Activated CD8-positive, alpha-beta T cell treated with anti-CD3 and anti-CD28 coated beads, Interleukin-2, amount 10 ng/mL, durations not matched to agents 7 days and 5 days (primary cell): ENCODE measurements at places on chromosomes 3 and 15. TPM values are rescaled to one million over a fixed set of nuclear protein-coding genes. Genes with fewer than 3 reads are reported as not detected.

Gene CYP1A1
- 4.7 TPM for total RNA-seq

Gene PLD1
- 0.29 TPM for total RNA-seq

Gene CPLX3
- not detected for total RNA-seq

Gene ALDH1L1
- total RNA-seq = not detected

DNA sequence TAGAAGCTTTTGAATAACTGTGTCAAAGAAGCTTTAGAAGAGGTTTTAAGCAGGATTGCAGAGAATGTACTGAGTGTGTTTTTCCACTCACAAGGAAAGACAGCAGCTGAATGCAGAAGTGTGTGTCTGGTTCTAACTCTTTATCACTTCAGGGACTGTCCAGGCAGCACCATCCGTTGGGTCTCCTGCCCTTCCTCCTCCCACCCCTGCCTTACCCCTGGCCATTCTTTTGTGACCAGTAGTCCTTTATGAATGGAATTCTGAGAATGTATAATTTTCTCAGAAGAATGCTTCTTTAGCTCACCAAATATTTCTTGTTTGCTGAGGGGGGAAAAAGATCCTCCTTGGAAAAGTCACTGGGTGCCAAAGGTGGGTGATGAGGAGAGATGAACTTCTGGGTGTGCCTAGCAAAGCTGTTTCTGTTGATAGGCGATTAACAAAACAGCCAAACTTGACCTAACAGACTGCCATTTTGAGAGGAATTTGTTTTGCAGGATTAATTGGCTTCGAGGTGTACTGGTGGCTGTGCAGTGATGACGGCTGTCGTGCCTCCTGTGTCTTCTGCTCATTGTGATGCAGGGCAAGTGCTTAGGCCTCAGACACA lies 70.9 kb downstream of the IGF1R start:
- H3K4me3 ChIP-seq = no peak overlapping the region
- DNase-seq = no peak
- H3K4me1 ChIP-seq = peaks cover 42% of the 10 kb centered on the region
- H3K27ac ChIP-seq = no peak overlapping the region
- no peaks in the 10 kb centered on the region for H3K36me3 ChIP-seq
- H3K27me3 ChIP-seq = no peaks in the 10 kb centered on the region

DNA sequence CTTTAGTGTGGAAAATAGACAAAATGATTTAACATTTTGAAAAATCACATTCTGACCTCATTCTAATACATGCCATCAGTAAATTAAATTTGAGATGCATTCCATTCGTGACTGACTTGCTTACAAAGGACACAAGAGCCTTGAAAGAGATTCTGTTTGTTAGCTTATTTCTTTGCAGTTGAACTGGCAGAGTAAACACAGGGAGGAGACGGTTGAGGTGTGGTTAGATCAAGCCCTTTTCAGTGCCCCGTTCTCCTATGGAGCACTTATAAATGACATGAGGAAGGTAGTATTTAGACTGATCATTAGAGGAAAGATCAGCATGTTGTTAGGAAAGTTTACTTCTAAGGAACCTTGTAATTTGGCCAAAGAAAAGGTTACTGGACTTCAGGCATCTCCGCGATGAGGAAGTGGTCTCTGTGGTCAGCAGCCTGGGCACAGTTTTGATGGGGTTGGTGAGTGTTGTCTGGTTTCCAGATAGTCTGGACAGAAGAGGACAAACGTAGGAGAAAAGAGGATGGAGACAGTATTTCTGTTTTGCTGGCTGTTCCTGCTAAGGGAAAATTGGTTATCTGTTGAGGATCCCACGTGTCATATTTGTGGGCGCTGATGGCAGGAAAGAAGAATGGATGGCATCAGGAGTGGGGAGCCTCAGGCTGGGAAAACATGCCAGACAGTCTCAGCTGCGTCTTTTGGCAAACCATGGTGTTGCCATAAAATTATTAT lies 328.9 kb upstream of the TBL1XR1 start:
- H3K4me1 ChIP-seq = peaks cover 15% of the 10 kb centered on the region
- no peak overlapping the region for H3K4me3 ChIP-seq
- no peaks in the 10 kb centered on the region for H3K36me3 ChIP-seq
- no peak overlapping the region for H3K27ac ChIP-seq
- H3K27me3 ChIP-seq = no peaks in the 10 kb centered on the region

DNA sequence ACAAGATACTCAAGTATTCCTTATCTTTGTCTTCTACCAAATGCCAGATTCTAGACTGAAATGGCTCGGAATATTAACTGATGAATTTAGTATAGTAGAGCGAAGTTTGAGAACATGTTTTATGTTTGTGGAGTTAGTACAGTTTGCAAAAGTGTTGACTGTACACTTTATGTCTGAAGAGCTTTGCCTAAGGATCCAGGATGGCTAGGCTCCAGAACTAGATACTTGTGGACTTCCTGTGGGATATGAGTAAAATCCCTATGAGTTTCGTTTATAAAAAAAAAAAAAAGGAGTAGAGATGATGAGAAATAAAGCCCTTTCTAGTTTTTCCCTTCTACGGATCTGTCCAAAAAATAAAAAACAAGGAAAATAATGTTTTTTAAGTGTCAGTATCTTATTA lies 96.7 kb downstream of the TP63 start:
- no peaks in the 10 kb centered on the region for H3K27me3 ChIP-seq
- H3K27ac ChIP-seq = no peak overlapping the region
- no peak for DNase-seq
- H3K4me3 ChIP-seq = no peak overlapping the region
- no peaks in the 10 kb centered on the region for H3K36me3 ChIP-seq
- H3K4me1 ChIP-seq = no peaks in the 10 kb centered on the region

DNA sequence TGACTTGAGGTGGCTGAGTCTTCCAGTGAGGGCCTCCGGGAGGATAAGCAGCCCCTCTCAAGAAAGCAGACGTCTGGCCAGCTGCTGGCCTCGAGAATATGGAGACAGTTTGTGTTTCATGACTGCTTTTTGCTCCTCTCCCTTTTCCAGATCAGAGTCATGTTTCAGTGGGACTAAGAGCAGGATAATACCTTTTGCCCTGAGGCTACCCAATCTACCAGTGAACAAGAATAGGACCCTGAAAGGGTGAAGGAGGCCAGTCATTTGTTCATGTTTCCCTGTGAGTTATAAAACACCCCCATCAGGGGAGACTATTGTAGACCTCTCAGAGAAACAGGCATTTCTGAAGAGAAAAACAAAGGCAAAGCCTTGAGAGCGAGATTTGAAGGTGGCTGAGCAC lies 137.4 kb downstream of the RYR3 start:
- no peak overlapping the region for H3K27ac ChIP-seq
- H3K27me3 ChIP-seq = peaks cover 5% of the 10 kb centered on the region
- no peaks in the 10 kb centered on the region for H3K36me3 ChIP-seq
- no peak overlapping the region for H3K4me3 ChIP-seq
- no peak for DNase-seq
- no peaks in the 10 kb centered on the region for H3K4me1 ChIP-seq

DNA sequence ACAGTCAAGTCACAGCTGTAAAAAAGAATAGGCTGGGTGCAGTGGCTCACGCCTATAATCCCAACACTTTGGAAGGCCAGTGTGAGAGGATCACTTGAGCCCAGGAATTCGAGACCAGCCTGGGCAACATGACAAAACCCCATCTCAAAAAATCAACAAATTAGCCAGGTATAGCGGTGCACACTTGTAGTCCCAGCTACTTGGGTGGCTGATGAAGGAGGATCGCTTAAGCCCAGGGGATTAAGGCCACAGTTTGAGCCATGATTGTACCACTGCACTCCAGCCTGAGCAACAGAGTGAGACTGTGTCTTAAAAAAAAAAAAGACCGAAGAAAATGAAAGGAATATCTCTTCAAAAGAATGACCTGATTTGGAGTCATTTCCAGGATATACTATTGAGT lies 6.6 kb downstream of the HERC1 start:
- H3K27ac ChIP-seq = no peak overlapping the region
- H3K27me3 ChIP-seq = no peaks in the 10 kb centered on the region
- H3K4me1 ChIP-seq = peaks cover 49% of the 10 kb centered on the region
- H3K36me3 ChIP-seq = peaks cover 2% of the 10 kb centered on the region

GRCh38 chr15:35911052-35911777 lies 365.2 kb upstream of the DPH6 start:
- no peak for DNase-seq
- H3K4me3 ChIP-seq = no peak overlapping the region
- no peak overlapping the region for H3K27ac ChIP-seq
- H3K27me3 ChIP-seq = no peaks in the 10 kb centered on the region
- H3K36me3 ChIP-seq = no peaks in the 10 kb centered on the region
- no peaks in the 10 kb centered on the region for H3K4me1 ChIP-seq

GRCh38 chr15:77542491-77543001 lies 90.2 kb downstream of the LINGO1 start:
- H3K27me3 ChIP-seq = no peaks in the 10 kb centered on the region
- DNase-seq = no peak
- peak overlapping the region; percentile 77 for H3K4me3 ChIP-seq
- H3K4me1 ChIP-seq = peaks cover 11% of the 10 kb centered on the region
- H3K36me3 ChIP-seq = no peaks in the 10 kb centered on the region
- no peak overlapping the region for H3K27ac ChIP-seq

- no peaks in the 10 kb centered on the region for H3K4me1 ChIP-seq
- no peak overlapping the region for H3K27ac ChIP-seq
- DNase-seq = no peak
- H3K36me3 ChIP-seq = no peaks in the 10 kb centered on the region
- H3K4me3 ChIP-seq = no peak overlapping the region
Observed at GRCh38 chr3:184750349-184751083, 38.7 kb upstream of the MAGEF1 start.

- H3K27me3 ChIP-seq = peaks cover 3% of the 10 kb centered on the region
- no peaks in the 10 kb centered on the region for H3K36me3 ChIP-seq
- H3K27ac ChIP-seq = no peak overlapping the region
- no peak overlapping the region for H3K4me3 ChIP-seq
- H3K4me1 ChIP-seq = no peaks in the 10 kb centered on the region
- no peak for DNase-seq
Observed at GRCh38 chr3:31748281-31748932, 215.7 kb downstream of the STT3B start.

GRCh38 chr3:79085171-79085570 lies 682.6 kb downstream of the ROBO1 start:
- no peaks in the 10 kb centered on the region for H3K4me1 ChIP-seq
- H3K27ac ChIP-seq = no peak overlapping the region
- H3K4me3 ChIP-seq = no peak overlapping the region

DNA sequence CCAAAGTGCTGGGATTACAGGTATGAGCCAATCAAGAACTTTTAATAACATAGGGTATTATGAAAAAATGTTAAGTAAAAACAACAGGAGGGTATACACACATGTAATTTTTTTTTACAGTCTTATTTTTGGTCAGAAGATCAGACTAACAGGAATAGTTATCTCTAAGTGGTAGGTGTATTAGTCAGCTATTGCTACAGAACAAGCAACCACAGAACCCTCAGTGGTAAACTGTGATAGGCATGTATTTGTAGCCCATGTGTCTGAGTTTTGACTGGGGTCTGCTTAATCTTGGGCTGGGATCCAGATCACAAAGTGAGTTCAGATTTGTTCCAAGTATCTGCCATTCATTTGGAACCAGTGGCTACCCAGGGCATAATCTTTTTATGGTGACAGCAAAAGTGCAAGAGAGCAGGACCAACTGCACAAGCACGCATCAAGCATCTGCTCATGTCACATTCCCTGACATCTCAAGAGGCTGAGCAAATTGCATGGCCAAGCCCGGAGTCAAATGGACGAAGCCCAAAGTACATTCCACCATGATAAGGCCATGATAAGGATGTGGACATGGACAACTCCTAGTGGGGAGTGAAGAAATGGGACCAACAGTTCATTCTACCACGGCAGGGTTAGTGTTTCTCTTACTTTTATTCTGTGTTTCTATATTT lies 3.0 kb upstream of the IL5RA start:
- H3K4me3 ChIP-seq = no peak overlapping the region
- peaks cover 10% of the 10 kb centered on the region for H3K27me3 ChIP-seq
- no peak overlapping the region for H3K27ac ChIP-seq
- no peaks in the 10 kb centered on the region for H3K36me3 ChIP-seq
- DNase-seq = no peak

DNA sequence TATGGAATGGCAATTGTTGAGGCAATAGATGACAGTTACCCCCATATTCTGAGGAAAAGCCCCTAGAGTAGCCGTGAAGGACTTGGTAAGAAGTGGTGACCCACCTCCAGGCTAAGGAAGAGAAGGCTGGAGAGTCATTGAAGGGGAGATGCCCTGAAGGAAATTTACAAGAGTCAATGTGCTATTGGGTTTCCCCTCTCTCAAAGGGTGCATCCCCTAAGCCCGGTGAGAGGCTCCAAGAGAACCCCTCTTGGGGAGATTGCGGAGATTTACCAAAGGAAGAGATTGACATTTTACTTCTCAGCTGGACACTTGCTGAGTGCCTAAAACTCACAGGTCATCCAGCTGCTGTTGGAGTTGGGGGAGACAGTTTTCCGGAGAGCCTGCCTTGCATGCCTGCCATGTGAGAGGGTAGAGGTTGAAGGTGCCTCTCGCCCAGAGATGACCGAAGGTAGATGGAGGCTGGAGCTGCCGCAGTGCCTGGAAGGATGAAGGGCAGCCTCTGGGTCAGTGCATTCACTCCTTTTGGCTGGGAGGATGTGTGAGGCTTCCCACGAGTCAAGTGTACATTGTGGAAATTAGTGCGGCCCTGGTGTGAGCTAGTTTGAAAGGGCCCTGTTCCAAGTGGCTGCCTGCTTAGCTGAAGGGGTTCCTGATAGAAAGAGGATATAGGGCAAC lies 30.7 kb downstream of the MESD start:
- DNase-seq = no peak
- no peak overlapping the region for H3K4me3 ChIP-seq
- H3K27ac ChIP-seq = no peak overlapping the region
- H3K4me1 ChIP-seq = peaks cover 16% of the 10 kb centered on the region

- no peak overlapping the region for H3K4me3 ChIP-seq
- H3K4me1 ChIP-seq = peaks cover 9% of the 10 kb centered on the region
- peaks cover 2% of the 10 kb centered on the region for H3K36me3 ChIP-seq
- no peak overlapping the region for H3K27ac ChIP-seq
Observed at GRCh38 chr3:161217496-161217895, 3.6 kb upstream of the NMD3 start.

GRCh38 chr15:52667597-52667996 lies 11.6 kb downstream of the ATOSA start:
- no peak for DNase-seq
- no peak overlapping the region for H3K4me3 ChIP-seq
- H3K27me3 ChIP-seq = no peaks in the 10 kb centered on the region
- H3K36me3 ChIP-seq = peaks cover 53% of the 10 kb centered on the region

DNA sequence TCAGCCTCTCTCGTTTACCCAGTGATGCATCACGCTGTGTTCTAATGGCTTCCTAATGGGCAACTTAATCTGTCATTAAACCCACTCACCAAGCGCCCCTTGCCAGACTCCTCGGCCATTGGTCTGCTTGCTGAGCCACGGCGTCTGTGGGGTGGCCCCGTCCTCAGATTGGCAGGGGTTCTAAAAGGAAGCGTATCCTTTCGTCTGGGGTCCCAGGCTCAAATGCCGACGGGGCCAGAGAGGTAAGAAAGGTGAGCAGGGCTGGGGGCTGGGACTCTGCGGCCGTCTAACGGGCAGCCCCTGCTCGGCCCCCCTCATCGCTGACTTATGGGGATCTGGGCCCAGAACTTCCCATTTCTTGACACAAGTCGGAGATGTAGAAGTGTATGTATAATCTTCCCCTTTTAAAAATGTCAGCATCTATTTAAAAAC lies 315.1 kb upstream of the PROK2 start:
- H3K4me3 ChIP-seq = peak overlapping the region; percentile 71
- no peaks in the 10 kb centered on the region for H3K36me3 ChIP-seq
- H3K4me1 ChIP-seq = peaks cover 27% of the 10 kb centered on the region
- DNase-seq = no peak
- H3K27ac ChIP-seq = peak overlapping the region; percentile 74

GRCh38 chr15:52351206-52351908 lies 55.8 kb upstream of the MYO5C start:
- H3K4me1 ChIP-seq = no peaks in the 10 kb centered on the region
- H3K4me3 ChIP-seq = no peak overlapping the region
- no peak overlapping the region for H3K27ac ChIP-seq
- DNase-seq = no peak
